ENCODE measurements at places on chromosomes 1 and 21. TPM values are rescaled to one million over a fixed set of nuclear protein-coding genes. Genes with fewer than 3 reads are reported as not detected.

DNA sequence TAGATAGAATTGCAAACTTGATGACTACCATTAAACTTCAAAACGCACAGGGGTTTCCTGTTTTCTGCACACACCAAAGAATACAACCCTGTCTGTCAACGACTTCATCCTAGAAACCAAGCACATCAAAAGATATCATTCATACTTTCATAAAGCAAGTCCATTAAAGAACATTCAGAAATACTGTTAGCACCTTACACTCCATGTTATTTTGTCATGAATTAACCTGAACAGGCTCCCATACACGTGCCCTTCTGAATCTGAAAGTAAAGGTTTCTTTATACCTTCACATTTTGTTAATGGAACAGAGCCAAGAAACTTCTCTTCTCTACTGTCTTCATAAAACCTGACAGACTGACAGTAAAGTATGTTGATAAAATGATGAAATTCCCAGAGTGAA lies 46.1 kb downstream of the PUM1 start:
- no peaks in the 10 kb centered on the region for H3K36me3 ChIP-seq
- no peak overlapping the region for H3K27ac ChIP-seq
- H3K4me1 ChIP-seq, result peaks cover 61% of the 10 kb centered on the region

The OR2L3 gene
- not detected for total RNA-seq

The LEPROT gene
- 32.4 TPM for total RNA-seq

GRCh38 chr1:204359474-204360255 lies at the start of gene PLEKHA6:
Gene PLEKHA6, minus strand, starts transcription at chr1:204359929. Its CDS starts 86,202 bp downstream, at chr1:204273727.
- DNase-seq, result peak; percentile 77
- no peak within 1 kb of the TSS for H3K27ac ChIP-seq
- peaks cover 12% of the 10 kb centered on the region for H3K27me3 ChIP-seq

The ERG gene
- 10.2 TPM for total RNA-seq

DNA sequence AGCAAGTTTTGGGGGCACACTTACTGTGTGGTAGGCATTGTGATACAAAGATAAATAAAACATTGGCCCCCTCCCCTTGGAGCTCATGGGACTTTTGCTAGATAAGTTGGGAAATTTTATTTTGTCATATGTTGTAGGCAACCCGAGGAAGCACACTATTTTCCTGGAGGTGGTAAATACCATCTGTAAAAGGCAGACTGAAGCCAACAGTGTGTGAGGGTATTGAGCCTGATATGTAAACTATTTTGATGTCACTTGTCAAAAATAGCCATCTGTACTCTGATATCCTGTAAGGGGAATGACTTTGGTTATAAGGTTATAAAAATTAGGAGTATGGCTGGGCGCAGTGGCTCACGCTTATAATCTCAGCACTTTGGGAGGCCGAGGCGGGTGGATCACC lies 30.6 kb downstream of the VANGL2 start:
- H3K4me3 ChIP-seq, result no peak overlapping the region
- no peak overlapping the region for H3K27ac ChIP-seq
- no peak for DNase-seq
- H3K4me1 ChIP-seq, result no peaks in the 10 kb centered on the region
- H3K27me3 ChIP-seq, result no peaks in the 10 kb centered on the region
